Stimulated activated CD4-positive, alpha-beta T cell treated with anti-CD3 and anti-CD28 coated beads, Interleukin-4, amount 100 ng/mL, for 4 hours (primary cell): ENCODE measurements at places on chromosomes 3 and 15.

- peak; percentile 52 for DNase-seq
Observed at GRCh38 chr3:56593455-56594158, 36.6 kb downstream of the CCDC66 start.

DNA sequence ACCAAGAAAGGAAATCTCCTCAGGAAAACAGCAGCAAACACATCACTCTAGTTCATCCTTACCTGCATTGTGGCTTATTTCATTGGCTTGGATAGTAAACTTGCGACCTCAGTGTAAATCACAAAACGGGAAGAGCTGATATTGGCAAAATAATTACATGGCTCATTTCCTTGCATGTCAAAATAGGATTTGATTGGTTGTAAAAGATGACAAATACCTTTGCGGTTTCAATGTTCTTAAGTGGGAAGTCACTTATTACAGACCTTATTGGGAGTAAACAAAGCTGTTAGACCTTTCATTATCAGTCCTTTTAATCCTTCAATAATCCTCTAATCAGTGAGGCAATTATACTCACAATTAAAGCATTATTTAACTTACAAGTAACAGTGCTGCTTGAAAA, 590.6 kb downstream of the MAGI1 start:
- DNase-seq: no peak

- DNase-seq: no peak
Observed at GRCh38 chr15:90056529-90056928, 45.7 kb downstream of the IDH2 start.

DNA sequence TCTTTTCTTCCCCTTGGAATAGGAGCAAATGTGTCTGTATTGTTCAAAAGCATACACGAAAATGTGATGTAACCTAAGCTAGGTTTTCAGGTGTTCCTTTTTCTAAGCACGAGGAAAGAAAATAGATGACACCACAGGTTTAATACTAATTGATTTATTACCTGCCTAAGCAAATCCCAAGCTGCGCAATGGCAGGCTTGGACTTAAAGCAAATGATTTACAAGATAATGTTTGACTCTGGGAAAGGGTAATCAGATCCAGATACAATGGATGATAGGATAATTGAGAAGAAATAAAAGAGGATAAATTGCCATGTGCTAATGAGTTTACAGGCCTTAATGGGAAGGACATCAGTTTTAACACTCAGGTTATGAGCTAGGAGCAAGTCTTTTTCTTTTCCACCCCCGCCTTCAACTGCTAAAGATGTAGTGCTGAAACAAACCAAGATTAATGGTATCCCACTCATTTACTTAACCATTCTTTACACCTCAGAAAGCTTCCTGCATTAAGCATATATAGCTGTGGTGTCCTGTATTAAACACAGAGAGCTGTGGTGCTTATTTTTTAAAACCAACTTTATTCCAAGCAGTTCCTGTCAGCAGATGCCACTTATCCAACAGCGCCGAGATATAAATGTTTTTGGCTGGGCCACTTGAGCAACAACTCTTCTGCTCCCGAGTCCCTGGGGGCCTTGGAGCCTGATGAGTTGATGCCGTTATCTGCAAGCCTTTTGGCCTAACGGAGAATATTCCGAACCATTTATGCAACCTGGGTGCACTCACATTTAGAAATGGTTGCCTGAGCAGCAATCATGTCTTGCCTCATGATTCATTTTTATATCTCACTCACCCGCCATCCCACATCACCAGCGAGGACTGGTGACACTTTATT, 205.5 kb downstream of the MECOM start:
- DNase-seq: no peak

GRCh38 chr15:60720086-60720485, 241.1 kb upstream of the ICE2 start:
- DNase-seq: no peak

DNA sequence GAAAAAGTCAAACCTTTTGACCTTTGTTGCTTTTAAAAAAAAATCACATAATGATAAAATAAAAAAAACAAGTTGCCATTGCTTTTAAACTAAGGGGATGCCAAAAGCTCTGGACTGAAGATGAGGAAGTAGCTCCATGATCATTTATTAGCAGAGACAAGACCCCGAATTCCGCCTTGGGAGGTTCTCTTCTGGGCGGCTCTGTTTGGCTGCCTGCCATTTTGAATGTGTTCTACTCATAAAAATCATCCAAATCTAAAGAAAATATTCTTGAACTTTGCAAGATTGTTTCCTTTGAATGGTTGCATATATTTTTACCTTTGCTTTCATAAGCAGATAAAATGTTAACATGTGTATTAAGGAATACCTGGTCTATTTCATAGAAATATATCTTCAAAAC, 63.8 kb downstream of the NCEH1 start:
- DNase-seq: no peak

- no peak for DNase-seq
Observed at GRCh38 chr3:105868431-105868741, 426 bp downstream of the CBLB start.

GRCh38 chr3:171876680-171877147, 33.6 kb downstream of the TMEM212 start:
- no peak for DNase-seq

DNA sequence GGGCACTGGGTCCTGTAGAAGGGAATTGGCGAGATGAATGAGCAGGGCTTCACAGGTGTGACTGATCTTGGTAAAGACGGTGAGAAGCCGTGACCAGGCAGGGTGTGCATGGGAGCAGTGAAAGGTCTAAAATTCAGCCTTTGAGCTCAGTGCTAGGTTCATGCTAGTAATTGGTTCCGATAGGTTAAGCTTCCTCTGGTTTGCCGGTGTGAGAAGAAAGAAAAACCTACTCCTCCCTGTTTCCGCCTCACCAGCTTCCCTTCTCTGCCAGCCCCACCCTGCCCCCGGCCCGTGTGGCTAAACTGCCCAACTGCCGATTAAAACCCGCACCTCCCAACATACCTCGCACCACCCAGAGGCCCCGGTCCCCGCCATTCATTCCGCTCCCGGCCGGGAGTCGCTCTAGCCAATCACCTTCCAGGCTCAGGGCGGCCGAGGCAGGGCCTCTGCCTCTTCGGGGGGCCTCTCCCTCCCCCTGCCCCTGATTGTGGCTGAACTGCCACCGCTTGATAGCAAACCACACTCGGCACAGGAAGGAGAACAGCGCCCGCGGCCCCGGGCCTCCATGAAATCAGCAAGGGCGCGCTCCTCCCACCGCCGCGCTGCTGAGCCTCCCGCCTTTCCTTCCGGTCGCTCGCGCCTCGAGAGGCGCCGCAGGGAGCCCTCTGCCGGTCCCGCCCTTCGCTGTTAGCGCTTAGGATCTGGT, 7.3 kb upstream of the NRROS start:
- peak; percentile 78 for DNase-seq

DNA sequence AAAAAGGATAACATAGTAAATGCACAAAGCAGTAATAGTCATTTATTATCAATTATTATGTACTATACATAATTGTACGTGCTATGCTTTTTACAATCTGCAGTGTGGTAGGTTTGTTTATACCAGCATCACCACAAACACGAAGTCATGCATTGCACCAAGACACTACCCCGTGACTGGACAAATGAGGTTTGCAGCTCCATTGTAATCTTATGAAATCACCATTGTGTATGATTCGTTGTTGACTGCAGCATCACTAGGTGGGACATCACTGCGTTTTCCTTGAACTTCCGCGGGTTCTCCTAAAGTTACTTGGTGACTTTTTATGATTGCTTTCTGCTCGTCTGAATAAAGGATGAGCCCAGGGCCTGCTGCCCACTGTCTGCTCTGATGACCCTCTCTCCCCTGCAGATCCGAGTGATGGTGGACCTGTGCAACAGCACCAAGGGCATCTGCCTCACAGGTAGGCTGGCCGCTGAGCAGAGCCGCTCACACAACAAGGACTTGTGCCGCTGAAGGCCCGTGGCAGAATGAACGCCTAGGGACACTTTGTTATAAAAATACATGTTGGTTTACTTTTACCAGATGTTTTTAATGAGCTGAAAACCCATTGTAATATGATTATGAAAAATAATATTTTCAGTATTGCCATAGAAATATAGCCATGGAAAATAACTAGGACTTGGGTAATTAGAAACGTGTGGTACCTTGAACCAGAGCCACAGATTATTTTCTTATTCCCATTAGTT, 35.8 kb downstream of the GLDN start:
- no peak for DNase-seq

GRCh38 chr15:82158811-82159210, 103.7 kb downstream of the EFL1 start:
- DNase-seq: no peak

- peak; percentile 35 for DNase-seq
Observed at GRCh38 chr15:101652786-101653430, 727 bp upstream of the TM2D3 start.

DNA sequence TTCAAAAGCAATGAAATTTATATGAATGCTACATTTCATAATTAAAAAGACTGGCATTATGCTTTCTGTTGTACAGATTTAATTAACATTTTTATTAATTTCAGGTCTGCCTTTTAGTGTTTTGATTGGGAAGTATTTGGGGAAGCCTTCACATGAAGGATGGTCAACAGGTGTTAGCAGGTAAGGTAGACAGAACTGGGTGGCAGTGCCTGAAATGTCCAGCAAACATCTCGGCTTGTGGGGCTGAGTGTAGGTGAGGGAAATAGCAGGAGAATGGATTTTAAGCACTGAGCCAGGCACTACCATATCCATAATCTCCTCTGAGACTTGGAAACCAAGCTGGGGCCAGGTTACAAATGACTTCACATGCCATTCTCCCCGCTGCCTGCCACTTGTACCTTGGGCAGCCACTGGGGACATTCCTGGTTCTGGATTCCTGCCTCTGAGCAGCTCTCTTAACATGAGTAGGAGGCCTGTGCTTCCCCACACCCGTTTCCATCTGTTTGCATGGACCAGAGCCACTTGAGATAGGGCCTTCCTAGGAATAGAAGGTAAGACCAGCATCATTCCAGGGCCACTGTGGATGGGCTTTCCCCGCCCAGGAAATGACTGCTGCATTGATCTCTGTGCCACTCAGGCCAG, 125.9 kb upstream of the HES1 start:
- DNase-seq: no peak

DNA sequence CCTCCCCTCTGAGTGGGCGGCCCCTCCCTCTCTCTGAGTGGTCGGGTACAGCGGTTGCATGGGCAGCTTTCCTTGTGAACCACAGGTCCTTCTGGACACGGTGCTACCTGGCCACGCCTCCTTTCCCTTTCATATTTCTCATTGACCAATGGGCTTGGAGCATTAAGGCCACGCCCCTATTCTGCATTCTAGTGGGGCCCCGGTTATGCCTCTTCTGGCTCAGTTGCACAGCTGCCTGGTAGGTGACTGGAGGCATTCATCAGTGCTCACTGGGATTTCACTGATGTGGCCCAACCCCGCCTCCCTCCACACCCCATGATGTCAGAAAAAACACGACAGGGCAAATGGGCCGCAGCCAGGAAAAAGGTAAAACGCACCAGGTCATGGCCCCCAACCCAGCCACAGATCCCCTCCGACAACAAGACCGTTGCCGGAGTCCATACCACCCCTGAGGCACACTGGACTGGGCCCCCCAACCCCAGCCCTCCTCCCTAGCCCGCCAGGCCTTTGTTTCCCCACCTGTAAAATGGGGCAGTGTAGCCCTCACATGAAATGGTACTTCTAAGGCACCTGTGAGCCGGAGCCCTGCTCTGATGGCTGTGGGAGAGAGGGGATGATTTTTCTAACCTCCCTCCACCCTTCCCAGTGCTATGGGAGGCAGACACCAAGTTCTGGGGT, 26.3 kb downstream of the NGRN start:
- DNase-seq: no peak

GRCh38 chr15:27039152-27039551, 68.2 kb downstream of the GABRG3 start:
- no peak for DNase-seq

GRCh38 chr3:119173325-119173724, at the start of gene UPK1B:
UPK1B (plus strand) TSS chr3:119173598; CDS start chr3:119186742, 13,144 bp downstream.
- no peak for DNase-seq

- no peak for DNase-seq
Observed at GRCh38 chr3:69319652-69320051, 66.2 kb downstream of the FRMD4B start.

- DNase-seq: no peak
Observed at GRCh38 chr3:107833722-107834416, 257.0 kb downstream of the CD47 start.

DNA sequence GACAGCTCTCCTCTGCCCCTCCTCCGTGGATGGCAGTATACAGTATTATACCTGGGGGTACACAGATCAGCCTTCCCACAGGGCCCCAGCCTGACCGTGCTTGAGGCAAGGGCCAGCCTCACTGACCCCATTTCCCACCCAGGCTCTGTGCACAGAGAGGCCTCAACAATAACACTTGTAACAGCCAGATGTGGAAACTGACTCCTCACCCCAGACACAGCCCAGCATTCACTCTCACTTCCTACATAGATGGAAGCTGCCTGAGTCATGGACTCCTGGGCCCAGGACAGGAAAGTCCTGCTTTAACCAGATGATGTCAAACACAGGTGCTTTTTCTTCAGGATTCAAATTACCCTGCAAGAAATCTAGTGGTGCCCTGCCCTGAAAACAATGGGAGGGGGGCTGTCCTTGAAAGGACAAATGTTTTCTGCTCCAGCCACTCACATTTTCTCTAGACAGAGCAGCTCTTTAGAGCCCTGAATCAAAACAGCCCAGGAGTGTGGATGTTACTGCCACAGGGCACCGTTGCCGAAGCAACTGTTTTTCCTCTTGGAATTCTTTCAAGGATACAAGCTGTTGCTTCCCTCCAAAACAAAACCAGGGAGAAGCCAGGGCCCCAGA, 16.4 kb downstream of the CCDC12 start:
- no peak for DNase-seq

DNA sequence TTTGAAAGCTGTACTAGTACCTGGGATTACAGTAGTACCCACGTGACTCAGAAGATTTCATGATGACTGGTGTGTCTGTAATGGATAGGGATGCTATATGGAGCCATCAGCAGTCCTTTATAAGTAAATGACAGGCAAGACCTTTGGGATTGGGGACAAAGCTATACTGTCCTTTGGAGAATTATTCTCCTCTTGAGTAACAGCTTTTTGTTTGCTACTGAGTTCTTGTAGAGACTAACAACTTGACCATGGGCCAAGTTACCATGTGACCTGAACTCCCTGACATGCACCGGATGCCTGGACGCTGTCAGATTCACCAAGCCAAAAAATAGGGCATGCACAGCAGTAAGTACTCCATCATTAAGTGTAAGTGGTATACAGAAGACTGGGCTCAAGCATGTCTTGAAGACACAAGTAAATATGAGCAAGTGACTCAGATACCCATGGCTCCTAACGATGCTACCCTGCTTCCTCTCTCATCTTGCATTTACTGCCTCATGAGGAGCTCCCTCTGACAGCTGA, 12.9 kb downstream of the SEC11A start:
- DNase-seq: no peak

- no peak for DNase-seq
Observed at GRCh38 chr3:108645364-108645763, 55.8 kb downstream of the DZIP3 start.

GRCh38 chr3:132625613-132626012, 28.5 kb downstream of the ACKR4 start:
- DNase-seq: no peak

- no peak for DNase-seq
Observed at GRCh38 chr3:175805825-175806224, 946.7 kb downstream of the NAALADL2 start.
